ENCODE measurements at places on chromosomes 16 and 17.

DNA sequence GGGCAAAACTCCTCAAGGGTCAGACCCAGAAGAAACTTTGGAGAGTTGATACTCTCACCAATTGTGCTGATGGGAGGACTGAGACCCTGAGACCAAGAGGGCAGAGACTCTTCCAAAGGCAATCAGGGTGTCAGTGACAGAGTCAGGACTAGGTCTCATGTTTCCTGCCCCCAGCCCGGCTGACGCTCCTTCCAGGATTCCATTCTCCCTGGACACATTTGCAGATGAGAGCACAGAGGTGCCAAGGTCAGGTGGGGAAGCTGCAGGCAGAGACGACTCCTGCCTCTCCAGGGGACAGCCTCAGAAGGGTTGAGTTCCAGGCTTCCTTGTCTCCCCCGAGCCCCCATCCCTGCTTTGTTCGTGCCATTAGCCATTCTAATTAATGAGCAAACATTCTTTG is 174.1 kb downstream of the WSCD1 start:
- DNase-seq: no peak

DNA sequence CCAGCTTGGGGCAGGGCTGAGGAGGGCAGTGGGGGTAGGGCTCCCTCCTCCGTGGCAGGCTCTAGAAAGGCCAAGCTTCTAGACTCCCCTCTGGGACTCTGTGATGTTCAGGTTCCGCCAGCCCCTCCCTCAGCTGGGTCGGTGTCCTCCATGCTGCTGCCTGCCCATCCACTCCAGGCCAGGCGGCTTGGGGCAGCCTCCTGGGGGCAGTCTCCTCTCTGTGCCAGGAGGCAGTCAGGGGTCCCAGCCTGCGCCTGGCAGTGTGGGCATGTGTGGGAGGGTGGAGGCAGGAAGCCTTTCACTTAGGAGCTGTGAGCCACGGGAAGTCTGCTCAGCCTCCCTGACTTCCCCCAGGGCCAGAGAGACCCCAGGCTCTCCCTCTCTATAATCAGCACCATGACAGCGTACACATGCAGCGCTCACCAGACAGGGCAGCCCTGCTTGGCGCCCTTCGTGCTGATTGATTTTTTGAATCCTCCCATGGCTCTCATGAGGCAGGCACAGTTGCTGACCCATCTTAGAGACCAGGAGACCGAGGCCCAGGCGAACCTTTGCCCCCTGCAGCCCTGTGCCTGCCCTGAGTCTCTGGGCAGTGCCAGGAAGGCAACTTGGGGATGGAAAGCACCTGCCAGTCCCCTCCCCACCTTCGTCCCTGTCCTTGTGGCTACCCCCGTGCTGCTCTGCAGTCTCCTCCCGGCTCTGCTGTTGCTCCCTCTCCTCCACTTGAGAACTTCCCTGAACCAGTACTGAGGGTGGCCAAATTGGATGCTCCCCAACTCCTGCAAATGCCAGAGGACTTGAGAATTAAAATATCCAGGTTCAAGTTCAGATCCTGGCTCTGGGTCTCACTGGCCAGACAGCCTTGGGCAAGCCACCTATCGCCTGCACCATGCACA is 234.7 kb upstream of the GSE1 start:
- DNase-seq: no peak

DNA sequence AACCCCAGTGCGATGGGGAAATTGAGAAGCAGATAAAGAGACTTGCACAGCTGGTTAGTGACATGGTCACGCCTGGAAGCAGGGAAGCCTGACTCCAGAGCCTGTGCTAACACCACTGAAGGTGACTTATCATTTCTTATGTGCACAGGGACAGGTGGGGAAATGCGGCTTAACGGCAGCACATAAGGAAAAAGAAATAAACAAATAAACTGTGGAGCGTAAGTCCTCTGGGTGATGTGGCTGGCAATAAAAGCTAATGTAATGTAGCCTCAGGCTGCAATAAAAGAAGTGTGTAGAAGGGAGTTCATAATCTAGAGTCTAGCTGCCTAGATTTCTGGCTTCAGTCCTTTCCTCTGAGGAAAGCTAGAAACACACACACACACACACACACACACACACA is 10.6 kb downstream of the CDH11 start:
- no peak for DNase-seq

DNA sequence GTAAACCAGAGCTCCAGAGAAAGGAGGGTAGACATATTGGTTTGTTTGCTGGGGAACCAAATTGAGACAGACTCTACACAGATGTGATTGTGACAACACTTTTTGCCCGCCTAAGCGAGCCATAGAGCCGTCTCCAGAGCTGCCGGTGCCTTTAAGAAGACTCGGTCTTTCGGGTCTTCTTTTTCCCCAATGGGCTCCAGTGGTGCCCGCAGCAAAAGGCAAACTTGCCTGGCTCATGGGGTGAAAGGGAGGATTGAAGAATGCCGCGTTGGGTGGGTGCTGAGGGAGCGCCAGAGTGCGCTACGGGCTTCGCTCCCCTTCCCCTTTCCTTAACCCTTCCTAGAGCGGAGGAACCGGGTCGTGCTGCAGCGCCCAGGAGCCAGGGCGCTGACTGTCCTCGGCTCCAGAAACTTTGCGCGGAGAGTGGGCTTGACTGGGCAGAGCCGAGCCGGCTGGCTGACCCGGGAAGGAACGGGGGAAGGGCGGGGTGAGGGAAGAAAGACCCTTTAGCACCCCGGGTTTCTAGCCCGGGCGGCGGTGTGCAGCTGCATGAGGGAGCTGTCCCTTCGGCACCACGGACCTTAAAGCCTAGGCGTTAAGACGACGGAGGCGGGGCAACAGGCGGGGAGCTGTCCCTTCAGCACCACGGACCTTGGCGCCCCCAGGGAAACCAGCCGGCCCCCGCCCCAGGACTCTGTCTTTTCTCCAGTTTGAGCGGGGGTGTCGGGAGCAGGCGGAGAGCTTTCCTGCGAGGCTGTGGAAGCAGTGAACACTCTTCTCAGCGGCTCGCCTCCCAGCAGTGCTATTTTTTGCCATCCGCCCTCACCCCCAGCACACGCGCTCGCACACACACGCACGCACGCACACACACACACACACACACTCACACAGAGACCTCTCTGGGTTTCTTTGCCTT is at the start of gene CACNG3:
TSS of gene CACNG3 (plus strand) at position 880 of the 916 bp plus-strand sequence. CDS start 420 bp downstream, outside the sequence.
- DNase-seq: no peak

GRCh38 chr16:70588565-70588964 is 57.8 kb upstream of the IL34 start:
- DNase-seq: no peak

Data from fibroblast of skin of left quadriceps (primary cell).